Cortex of kidney (tissue), 1 donor: ENCODE measurements at places on chromosomes 7 and 10.

DNA sequence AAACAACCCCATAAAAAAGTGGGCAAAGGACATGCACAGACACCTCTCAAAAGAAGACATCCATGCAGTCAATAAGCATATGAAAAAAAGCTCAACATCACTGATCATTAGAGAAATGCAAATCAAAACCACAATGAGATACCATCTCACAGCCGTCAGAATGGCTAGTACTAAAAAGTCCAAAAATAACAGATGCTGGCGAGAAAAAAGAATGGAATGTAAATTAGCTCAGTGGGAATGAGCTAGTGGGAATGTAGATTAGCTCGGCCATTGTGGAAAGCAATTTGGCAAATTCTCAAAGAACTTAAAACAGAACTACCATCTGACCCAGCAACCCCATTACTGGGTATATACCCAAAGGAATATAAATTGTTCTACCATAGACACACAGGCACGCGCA lies 287.0 kb downstream of the WDR37 start:
- no peak for DNase-seq

GRCh38 chr10:114487815-114488536 lies 83.7 kb upstream of the AFAP1L2 start:
- no peak for DNase-seq

DNA sequence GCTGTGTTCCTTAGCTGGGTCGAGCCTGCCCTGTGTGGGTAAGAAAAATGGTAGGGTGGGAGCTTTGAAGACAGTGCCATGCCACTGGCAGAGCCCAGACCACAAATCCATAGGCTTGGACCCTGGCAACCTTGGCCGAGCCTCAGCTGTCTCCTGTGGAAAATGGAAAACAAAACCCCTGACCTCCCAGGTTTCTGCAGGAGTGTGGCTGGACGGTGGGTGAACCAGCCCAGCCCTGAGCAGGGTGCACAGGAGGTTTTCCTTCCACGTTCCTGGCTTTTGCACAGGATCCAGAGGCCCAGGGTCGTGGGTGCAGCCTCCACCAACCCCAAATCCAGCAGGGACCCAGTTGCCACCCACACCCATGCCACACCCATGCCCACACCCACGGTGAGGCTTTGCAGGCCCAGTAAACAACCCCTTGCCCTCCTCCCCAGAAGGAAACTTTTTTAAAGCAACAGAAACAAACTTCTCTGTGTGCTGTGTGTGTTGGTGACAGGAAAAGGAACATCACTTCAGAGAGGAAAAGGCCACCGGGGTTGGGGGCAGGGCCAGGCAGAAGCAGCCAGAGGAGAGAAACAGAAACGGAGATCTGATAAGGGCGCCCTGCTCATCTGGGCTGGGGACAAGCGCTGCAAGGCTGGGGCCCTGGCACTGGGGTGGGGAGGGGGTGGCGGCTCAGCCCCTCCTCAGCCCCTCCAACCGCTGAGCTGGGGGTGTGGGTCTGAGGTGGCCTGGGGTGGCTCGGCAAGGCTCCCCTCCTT lies 20.7 kb upstream of the ZMIZ1 start:
- no peak for DNase-seq

DNA sequence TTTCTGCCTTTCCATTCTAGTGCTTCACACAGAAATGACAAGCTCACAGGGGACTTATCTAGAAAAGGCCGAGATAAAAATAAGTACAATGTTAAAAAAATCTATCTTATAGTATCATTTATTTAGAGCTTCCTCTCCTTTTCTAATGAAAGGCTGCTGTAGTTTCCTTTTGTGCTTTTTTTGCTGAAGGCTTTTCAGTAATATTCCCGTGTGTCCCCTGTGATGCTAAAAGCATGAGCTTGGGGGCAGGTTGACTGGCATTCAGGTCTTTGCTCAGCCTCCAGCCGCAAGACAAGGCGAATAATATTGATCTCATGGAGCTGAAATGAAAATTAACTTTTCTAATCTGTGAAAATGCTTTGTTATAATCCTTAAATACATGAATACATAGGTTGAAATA lies 143.0 kb downstream of the ST7 start:
- DNase-seq, result no peak

- DNase-seq, result no peak
Measured at GRCh38 chr7:92158660-92159575, 20.0 kb downstream of the LRRD1 start.

- DNase-seq, result no peak
Measured at GRCh38 chr7:41148521-41148951, 554.4 kb downstream of the INHBA start.

- no peak for DNase-seq
Measured at GRCh38 chr7:41466760-41467384, 236.0 kb downstream of the INHBA start.

GRCh38 chr10:1335642-1336041 lies 279.5 kb downstream of the WDR37 start:
- no peak for DNase-seq

DNA sequence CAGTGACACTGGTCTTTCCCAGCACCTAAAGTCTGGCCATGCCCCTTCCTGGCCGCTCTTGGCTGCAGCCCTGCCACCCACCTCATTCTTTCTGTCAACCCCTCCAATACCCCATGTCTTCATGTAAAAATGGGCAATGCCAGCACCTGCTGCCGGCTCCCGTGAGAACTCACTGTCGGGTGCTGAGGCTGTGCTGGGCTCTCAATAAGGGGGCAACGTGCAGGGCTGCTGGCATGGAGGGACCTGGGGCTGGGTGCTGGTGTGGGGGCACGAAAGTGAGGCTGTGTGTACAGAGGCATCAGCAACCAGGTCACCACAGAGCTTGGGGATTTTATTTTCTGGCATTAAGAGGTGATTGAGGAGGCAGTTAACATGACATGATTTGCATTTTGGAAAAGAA lies 65.3 kb downstream of the ALOX5 start:
- DNase-seq, result no peak

- DNase-seq, result no peak
Measured at GRCh38 chr10:25952857-25953256, 18.8 kb downstream of the MYO3A start.

- DNase-seq, result no peak
Measured at GRCh38 chr7:55502124-55502857, 70.0 kb downstream of the VOPP1 start.

DNA sequence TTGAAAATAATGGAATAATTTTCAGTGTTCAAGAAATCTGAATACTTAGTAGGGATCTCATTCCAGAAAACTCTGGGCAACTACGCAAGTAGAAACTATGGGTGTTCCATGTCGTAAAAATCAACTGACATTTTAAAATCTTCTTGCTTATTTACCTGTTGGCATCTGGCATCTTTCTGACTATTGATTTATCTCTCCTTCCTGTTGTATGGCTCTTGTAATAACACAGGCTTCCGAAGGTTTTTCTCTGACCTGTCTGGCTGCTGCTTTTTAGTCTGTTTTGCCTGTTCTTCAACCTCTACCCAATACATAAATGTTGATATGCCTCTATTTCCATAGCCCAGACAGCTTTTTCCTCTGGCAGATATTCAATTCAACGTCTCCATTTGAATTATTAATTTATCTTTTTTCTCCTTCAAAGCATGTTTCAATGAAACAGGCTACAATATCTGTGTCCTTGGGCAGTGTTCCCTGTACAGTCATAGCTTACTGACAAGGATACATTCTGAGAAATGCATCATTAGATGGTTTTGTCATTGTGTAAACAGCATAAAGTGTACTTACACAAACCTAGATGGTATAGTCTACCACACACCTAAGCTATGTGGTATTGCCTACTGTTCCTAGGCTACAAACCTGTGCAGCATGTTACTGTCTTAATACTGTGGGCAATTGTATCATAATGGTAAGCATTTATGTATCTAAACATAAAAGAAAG lies 105.9 kb upstream of the ETV1 start:
- DNase-seq, result no peak

GRCh38 chr10:69655124-69655867 lies 25.2 kb downstream of the FAM241B start:
- DNase-seq, result no peak

DNA sequence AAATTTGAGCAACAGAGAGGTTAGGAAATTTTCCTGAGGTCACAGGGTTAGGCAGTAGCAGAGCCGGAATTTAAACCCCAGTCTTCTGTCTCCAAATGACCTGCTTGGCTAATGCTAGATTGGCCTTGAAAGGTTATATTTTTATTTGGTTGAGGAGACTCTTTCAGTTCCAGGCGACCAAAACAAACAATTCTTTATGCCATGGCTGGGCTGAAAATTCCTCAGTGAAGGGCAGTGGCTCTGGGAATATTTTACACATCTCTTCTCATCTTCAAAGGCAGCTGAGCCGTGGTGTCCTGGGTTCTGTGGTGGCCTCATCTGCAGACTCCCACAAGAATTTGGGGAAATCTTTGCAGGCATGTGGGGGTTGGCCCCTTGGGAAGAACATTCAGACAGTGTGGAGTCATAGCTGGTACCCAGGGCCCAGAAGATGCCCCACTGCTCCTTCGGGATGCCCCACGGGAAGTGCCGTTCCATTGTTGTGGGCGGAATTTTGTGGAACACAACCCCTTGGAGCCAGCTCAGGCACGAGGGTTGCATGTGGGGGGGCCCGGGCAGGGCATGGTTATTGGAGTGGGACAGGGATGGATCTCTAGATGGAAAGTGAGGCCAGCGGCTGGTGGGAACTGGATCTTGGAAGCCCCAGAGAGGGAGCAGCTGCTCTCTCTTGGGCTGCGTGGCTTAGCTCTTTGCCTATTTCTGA lies 33.2 kb downstream of the RPS24 start:
- DNase-seq, result no peak

GRCh38 chr10:44956717-44957706 lies 2.6 kb upstream of the RASSF4 start:
- no peak for DNase-seq

- DNase-seq, result no peak
Measured at GRCh38 chr7:152522571-152523067, 86.8 kb upstream of the KMT2C start.

DNA sequence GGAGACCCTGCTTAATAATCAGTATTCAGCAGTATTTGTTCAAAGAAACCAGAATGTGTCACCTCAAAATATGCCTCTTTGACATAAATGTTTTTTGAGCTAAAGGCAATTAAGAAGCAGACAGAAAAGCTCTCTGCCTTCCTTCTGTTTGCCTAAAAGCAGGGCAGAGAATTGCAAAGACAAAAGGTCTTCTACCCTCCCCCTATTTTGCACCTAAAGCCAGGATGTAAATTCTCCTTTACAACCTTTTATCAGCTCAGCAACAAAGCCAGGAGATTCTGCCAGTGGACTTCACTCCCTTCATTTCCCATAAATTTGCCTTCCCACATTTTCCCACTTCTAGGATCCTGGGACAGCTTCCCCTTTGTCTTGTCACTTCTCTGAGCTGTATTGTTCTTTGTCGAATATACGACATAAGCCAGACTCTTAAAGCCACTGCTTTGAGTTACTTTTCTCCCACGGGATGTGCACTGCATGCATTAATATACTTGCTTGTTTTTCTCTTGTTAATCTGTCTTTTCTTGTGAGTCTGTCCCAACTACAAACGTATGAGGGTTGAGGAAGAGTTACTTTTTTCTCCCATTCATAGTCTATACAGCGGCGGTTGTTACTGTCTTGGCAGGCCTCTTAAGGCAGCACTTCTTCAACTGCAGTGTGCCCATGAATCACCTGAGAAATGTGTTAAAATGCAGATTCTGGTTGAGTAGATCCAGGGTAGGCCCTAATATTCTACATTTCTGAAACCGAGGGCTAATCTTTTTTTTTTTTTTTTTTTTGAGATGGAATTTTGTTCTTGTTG lies 48.2 kb downstream of the ST8SIA6 start:
- DNase-seq, result no peak

- DNase-seq, result no peak
Measured at GRCh38 chr10:102504179-102504975, 605 bp downstream of the SUFU start.

GRCh38 chr7:116754186-116754585 lies 82.2 kb downstream of the MET start:
- DNase-seq, result no peak

DNA sequence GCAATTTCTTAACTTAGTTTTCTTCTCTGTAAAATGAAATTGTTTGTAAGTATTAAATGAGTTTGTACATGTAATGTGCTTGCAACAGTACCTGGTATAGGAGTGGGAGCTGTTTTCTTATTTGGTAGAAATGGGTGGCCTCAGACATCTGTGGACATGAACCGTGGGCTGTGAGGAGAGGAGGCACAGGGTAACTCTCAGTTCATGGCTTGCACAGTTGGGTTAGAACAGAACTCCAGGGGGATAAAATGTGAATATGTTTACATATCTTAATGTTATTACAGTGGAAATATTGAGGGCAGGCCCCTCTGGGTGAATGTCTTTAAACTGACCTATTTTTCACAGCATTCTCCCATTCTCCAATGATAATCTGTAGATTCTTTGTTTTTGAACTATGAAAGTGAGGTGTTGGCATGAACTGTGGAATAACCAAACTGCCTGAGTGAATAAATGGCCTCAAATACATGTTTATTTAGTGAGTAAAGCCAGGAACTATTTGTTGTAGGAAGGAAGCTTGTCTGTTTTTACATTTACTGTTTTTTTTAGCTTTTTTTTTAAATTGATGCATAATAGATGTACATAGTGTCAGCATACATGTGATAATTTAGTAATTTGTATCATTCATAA lies 2.6 kb downstream of the ABCA13 start:
- DNase-seq, result no peak

- no peak for DNase-seq
Measured at GRCh38 chr7:81300753-81301152, 381.9 kb upstream of the SEMA3C start.
